ENCODE measurements at places on chromosomes 11 and 22.
A peak's percentile ranks its signal among the peaks of the same experiment; 100 is the strongest.

- DNase-seq, result no peak
Measured at GRCh38 chr11:35352077-35352888, 67.1 kb downstream of the SLC1A2 start.

DNA sequence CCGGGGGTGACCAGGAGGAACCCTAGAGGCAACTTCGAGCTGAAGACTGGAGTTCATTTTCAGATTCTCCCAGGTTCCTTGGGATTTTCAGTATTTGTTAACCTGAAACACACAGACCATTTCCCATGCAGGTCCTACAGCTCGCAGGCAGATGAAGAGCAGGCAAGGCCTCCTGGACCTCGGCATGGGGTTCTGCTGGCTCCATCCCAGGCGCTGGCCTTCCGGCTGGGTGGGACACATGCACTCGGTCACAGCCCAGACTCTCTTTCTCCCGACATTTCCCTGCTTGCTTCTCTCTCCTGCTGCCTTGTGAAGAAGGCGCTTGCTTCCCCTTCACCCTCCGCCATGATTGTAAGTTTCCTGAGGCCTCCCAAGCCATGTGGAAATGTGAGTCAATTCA is 15.4 kb upstream of the TTLL12 start:
- DNase-seq, result no peak

GRCh38 chr11:61061081-61061826 is 41.0 kb upstream of the CD5 start:
- peak; percentile 78 for DNase-seq

DNA sequence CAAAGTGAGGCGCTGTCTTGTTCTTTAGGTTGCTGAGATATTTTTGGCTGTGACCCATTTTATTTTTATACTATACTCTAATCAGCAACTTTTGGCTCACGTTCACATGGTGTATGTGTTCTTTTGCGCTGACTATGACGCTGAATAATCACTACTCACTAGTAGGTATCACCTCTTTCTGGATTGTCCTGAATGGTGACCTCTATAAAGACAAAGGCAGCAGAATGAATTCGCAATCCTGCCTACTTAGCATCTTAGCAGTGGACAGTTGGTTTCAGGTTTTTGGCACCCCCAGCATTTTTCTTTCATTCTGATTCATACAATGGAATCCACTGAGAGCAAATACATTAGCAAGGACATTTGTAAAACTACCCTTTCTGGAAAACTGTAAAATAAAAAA is 351.3 kb downstream of the JRKL start:
- no peak for DNase-seq

DNA sequence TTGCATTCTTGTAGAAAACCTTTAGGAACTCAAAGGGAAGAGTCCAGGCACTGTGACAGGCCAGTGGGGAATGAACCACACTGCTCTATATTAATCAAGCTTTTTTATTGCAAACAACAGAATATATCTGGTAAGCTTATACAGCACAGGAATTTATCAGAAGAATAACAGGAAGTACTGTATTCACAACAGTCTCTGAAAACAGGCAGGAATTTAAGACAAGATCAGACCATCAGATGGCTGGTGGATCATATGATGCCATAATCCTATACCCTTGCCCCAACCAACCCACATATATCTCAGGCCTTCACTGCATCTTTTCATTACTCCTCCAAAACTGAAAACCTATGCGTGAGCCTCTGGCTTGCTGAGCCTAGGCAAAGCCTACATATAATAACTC is 1.0 kb upstream of the HTATIP2 start:
- DNase-seq, result no peak

- peak; percentile 37 for DNase-seq
Measured at GRCh38 chr11:124669193-124669592, 4.3 kb downstream of the SIAE start.
